ENCODE measurements at places on chromosomes 3 and 15. TPM values are rescaled to one million over a fixed set of nuclear protein-coding genes. Genes with fewer than 3 reads are reported as not detected.
A peak's percentile ranks its signal among the peaks of the same experiment; 100 is the strongest.

GRCh38 chr3:100358413-100358812, 23.9 kb downstream of the NIT2 start:
- H3K27me3 ChIP-seq = no peaks in the 10 kb centered on the region
- no peak overlapping the region for H3K27ac ChIP-seq
- no peak overlapping the region for H3K4me3 ChIP-seq
- no peaks in the 10 kb centered on the region for H3K4me1 ChIP-seq
- H3K36me3 ChIP-seq = peaks cover 4% of the 10 kb centered on the region
- DNase-seq = no peak

Gene HESX1
- total RNA-seq = 50.6 TPM

DNA sequence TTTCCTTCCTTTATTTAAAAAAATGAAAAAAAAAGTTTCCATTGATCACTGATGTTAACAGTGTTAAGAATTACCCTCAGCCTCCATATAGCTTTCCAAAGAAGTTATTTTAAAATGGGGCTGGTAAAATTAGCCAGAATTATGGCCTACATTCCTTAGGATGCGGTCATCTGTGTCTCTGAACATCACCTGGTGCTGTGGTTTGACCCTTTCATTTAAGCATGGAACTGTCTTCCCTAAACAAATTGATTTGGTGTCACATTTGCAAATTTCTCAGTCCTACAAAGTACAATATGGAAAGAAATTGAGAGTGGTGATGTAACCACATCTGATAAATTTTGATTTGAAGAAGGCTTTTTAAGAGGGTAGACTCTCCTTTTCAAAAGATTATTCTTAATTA, 40.3 kb upstream of the ZPLD1 start:
- H3K36me3 ChIP-seq = no peaks in the 10 kb centered on the region
- no peak overlapping the region for H3K27ac ChIP-seq
- no peak overlapping the region for H3K4me3 ChIP-seq
- DNase-seq = no peak

DNA sequence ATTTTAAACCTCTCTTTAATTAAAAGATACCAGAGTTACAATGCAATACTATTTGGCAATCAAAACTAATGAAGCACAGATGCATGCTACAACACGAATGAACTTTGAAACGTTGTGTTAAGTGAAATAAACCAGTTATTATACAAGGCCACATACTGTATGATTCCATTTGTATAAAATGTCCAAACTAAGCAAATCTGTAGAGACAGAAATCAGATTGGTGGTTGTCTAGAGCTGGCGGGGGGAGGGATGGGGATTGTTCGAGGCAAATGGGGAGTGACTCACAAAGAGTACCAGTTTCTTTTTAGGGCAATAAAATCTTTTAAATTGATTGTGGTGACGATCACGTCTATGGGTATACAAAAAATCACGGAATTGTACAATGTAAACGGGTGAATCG, 677.0 kb downstream of the NTRK3 start:
- no peaks in the 10 kb centered on the region for H3K27me3 ChIP-seq
- H3K36me3 ChIP-seq = no peaks in the 10 kb centered on the region
- H3K4me3 ChIP-seq = no peak overlapping the region
- H3K27ac ChIP-seq = no peak overlapping the region
- no peaks in the 10 kb centered on the region for H3K4me1 ChIP-seq

DNA sequence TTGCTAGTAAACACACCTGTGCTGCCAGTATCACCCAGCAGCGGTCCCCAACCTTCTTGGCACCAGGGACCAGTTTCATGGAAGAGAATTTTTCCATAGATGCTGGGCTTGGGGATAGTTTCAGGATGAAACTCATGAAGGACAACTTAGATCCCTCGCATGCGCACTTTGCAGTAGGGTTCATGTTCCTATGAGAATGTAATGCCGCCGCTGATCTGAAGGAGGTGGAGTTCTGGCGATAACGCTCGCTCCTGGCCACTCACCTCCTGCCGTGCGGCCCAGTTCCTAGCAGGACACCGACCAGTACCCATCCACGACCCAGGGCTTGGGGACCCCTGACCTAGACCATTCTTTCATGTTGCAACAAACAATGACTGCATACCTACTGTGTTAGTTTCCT, 89.7 kb downstream of the TOP2B start:
- no peaks in the 10 kb centered on the region for H3K36me3 ChIP-seq
- no peak for DNase-seq
- no peaks in the 10 kb centered on the region for H3K27me3 ChIP-seq
- H3K27ac ChIP-seq = no peak overlapping the region
- H3K4me3 ChIP-seq = no peak overlapping the region
- H3K4me1 ChIP-seq = peaks cover 8% of the 10 kb centered on the region

DNA sequence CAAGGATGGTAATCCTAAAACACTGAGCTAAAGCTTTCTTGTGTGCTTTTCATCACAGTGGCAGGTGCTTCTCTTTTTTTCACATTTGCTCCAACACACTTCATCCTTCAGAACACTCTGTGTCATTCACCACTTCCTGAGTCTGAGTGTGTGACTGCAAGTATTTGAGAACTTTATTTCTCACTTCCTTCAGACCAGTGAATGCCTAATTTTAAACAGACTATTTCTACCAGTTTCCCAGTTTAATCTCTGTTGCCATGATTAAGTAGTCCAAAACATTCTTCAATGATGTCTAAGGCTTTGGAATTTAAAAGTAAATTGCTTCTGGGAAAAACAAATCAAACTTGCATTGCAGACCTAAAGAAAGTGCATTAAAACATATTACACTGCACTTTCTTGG, 541.2 kb downstream of the RBMS3 start:
- H3K4me1 ChIP-seq = no peaks in the 10 kb centered on the region
- H3K36me3 ChIP-seq = no peaks in the 10 kb centered on the region
- no peak for DNase-seq
- H3K27ac ChIP-seq = no peak overlapping the region

DNA sequence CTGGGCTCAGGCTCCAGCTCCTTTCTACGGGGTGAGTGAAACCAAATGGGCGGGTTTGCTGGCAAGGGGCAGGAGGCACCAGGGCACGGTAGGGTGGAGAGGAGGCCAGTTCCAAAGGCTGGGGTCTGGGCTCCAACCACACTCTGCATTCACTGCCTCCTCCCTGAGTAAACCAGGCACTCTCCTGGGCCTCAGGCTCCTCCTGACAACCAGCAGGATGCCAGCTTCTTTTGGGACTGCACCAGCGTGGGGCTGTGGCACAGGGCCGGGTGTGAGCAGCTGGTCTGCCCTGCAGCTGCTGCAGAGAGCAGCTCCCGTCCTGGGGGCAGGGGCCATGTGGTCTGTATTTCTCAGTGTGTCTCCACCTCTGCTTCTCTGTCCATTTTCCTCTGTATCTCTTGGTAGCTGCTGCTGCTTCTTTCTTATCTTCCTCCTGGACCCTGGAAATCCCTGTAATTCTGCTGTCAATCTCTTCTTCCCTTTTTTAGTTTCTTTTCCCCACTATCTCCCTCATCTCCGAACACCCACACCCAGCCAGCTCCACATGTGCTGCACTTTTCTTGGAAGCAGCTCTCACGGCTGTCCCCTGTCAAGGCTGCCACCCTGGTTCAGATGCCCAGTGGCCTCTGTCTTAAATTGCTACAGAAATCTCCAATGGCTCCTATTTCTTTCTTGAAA, 54.9 kb upstream of the TBC1D21 start:
- H3K4me1 ChIP-seq = no peaks in the 10 kb centered on the region
- no peak overlapping the region for H3K27ac ChIP-seq
- H3K27me3 ChIP-seq = no peaks in the 10 kb centered on the region
- no peaks in the 10 kb centered on the region for H3K36me3 ChIP-seq
- no peak overlapping the region for H3K4me3 ChIP-seq

Gene CLDN11
- total RNA-seq = 1.6 TPM

DNA sequence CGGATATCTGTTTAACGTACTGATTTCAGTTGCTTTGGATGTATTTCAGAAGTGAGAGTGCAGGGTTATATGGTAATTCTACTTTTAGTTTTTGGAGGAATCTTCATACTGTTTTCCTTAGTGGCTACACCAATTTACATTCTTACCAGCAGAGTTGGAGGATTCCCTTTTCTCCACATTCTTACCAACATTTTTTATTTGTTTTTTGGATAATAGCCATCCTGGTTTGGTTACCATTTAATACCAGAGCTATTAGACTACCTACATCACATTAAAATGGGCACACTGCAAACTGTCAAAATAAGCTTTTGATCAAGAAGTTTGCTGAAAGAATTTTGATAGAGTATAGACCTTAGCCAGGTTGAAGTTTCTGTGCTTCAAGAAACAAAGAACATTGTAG, 217.2 kb upstream of the CFAP20DC start:
- no peaks in the 10 kb centered on the region for H3K27me3 ChIP-seq
- no peak overlapping the region for H3K27ac ChIP-seq
- H3K36me3 ChIP-seq = no peaks in the 10 kb centered on the region

DNA sequence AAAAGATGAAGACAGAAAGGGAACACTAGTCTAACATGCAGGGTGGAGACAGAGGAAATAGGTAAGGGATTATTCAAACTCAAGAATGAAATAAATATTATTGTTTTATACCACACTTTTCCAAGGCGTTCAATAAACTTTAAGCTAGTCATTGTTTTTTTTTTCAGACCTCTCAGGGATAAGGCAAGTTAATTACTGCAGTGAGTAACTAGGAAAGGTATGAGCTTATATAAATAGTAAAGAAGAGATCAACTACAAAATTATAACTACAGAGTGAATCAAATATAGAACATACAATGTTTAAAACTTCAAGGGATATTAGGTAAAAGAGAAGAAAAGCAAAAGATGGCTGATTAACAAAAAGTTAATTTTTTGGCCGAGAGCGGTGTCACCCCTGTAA, 31.5 kb upstream of the XXYLT1 start:
- no peaks in the 10 kb centered on the region for H3K27me3 ChIP-seq
- H3K36me3 ChIP-seq = no peaks in the 10 kb centered on the region
- no peaks in the 10 kb centered on the region for H3K4me1 ChIP-seq
- no peak overlapping the region for H3K4me3 ChIP-seq

DNA sequence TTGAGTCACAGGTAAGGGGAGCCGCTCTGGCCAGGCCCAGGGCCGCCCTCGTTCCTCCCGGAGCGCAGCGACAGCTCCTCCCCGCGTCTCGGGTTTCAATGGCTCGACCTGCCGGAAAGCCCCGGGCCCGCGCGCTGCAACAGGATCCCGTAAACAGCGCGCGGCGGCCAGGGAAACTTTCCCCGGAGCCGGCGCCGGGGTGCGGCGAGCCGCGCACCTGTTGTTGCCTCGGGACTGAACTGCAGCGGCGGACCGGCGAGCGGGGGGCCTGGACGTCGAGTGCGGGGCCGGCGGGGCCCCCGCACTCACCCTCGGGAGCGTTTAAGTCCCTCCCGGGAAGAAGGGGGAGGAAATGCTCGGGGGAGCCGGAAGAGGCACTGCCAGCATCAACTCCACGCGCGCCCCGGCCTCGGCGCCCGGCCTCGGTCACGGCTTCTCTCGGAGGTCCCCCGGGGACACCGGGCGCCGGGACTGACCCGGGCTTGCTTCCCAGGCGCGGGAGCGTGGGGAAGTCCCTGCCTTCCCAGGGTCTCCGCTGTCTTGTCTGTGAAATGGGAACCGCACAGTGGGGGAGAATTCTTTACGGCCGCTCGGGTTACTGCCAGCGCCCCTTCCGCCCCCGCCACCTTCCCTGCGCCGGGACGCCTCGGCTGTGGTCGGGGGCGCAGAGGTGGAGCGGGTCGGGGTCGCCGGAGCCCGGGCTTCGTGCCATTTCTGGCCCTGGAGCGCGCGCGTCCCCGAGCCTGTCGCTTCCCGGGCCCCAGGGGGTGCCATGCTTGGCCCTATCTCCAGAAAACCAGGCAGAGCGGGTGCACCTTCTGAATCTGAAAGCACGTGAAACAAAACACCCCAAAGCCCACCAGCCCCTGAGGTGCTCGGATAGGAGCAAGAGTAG, 7.5 kb upstream of the PGPEP1L start:
- peaks cover 7% of the 10 kb centered on the region for H3K4me1 ChIP-seq
- H3K36me3 ChIP-seq = no peaks in the 10 kb centered on the region
- peak; percentile 91 for DNase-seq
- peak overlapping the region; percentile 64 for H3K4me3 ChIP-seq

DNA sequence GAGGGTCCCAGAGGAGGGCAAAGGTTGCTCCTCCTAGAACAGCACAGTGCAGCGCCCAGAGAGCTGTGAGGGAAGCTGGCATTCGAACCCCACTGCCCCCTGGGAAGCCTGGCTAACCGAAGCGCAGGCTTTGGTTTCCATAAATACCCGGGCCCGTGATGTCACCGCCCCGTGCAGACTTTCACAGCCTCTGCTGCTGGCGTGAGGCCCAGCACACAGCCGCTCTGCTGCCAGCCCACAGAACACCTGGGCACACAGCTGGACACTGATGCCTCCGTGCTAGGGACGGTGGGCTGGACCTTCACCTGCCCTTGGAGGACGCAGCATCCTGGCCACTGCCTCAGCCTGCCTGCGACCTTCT, 1.0 kb downstream of the IQSEC1 start:
- peaks cover 57% of the 10 kb centered on the region for H3K27me3 ChIP-seq
- H3K36me3 ChIP-seq = no peaks in the 10 kb centered on the region
- peaks cover 19% of the 10 kb centered on the region for H3K4me1 ChIP-seq

Gene LRRN1
- total RNA-seq = 57.9 TPM
